ENCODE measurements at places on chromosomes 12 and 14. TPM values are rescaled to one million over a fixed set of nuclear protein-coding genes. Genes with fewer than 3 reads are reported as not detected.

Gene SIX1
- 28.3 TPM for total RNA-seq

Gene ERBB3
- 0.15 TPM for total RNA-seq

Gene GUCY2C
- total RNA-seq = not detected

- H3K4me3 ChIP-seq = no peak overlapping the region
- H3K4me1 ChIP-seq = peaks cover 10% of the 10 kb centered on the region
- no peak overlapping the region for H3K27ac ChIP-seq
- no peaks in the 10 kb centered on the region for H3K27me3 ChIP-seq
- no peak for DNase-seq
Measured at GRCh38 chr14:55904086-55904485, 214.1 kb upstream of the PELI2 start.

- no peak overlapping the region for H3K4me3 ChIP-seq
- no peaks in the 10 kb centered on the region for H3K27me3 ChIP-seq
- no peak for DNase-seq
- H3K36me3 ChIP-seq = peaks cover 23% of the 10 kb centered on the region
- peaks cover 4% of the 10 kb centered on the region for H3K4me1 ChIP-seq
Measured at GRCh38 chr14:93926245-93926872, 785 bp upstream of the FAM181A start.

DNA sequence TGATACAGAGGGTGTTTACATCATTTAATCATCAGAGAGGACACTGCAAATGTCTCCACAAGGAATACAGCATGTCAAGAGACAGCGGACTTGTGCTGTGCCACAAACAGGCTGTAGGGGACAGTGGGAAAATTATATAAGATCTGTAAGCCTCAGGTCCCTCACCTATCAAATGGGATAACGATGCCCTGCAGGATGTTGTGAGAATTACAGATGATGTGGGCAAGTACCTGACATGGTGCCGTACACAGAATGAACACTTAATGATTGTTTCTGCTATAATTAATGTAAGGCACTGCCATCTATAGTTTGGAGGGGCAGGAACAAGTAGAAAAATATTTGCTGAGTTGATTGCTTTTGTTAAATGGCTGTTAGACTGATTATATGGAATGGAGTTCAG is 81.9 kb upstream of the GTF2A1 start:
- H3K36me3 ChIP-seq = no peaks in the 10 kb centered on the region
- H3K4me3 ChIP-seq = no peak overlapping the region
- DNase-seq = no peak
- H3K4me1 ChIP-seq = peaks cover 40% of the 10 kb centered on the region
- no peak overlapping the region for H3K27ac ChIP-seq

GRCh38 chr14:81561084-81561775 is 27.6 kb upstream of the SEL1L start:
- no peak overlapping the region for H3K27ac ChIP-seq
- no peak overlapping the region for H3K4me3 ChIP-seq
- DNase-seq = no peak
- no peaks in the 10 kb centered on the region for H3K4me1 ChIP-seq
